ENCODE measurements at places on chromosomes 13 and 19.

- DNase-seq = no peak
These were observed 7.8 kb downstream of the PNMA8A start for GRCh38 chr19:46463516-46463915.

DNA sequence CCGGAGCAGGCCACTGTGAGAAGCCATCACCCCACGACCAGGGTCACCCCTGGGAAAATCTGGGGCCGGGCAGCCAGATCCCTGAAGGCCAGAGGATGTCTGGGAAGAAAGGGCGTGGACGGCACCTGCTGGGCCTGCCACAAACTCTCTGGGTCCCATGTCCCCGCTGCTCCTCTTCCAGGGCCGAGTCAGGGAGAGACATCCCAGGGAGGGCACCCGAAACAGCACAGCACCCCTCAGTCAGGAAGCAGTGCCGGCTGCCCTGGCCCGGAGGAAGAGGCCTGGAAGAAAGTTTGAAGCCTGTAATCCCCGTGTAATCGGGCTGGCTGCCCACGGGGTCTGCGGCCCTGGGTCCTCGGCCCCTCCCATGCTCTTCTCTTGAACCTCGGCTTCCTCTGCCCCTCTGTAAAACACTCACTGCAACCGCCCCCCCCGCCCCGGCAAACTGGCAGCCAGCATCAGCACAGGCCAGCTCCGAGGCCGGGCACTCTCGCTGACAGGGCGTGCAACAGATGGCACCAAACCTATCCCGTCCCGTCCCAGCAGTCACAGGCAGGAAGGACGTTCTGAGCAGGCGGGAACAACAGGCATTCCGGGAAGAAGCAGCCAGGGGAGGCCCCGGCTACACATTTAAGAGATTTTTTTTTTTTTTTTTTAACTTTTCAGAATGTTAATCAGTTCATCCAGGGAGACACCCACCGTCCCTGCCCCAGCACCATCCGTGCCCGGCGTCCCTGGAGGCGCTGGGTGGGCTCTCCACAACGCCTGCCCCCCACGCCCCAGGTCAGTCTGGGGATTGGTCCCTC is 1.5 kb downstream of the SBNO2 start:
- DNase-seq = no peak

- no peak for DNase-seq
These were observed 25.4 kb upstream of the NANOS2 start for GRCh38 chr19:45939792-45940514.

DNA sequence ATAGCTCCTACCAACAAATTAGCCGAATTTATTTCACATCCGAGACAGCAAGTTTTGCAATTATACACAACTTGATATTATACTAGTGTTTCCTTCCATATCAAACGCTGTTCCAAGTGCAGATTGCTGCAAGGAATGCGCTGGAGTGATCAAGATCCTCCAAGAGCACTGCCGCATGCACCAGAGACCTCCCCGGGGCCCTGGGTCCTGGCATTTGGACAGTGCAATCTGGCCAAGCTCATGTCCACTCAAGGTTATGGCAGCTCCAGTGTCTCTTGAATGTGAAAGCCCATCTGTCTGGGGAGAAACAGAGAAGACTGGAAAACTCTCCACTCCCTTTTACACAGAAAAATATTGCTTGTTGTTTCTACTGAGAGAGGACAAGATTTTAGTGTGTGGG is 111.9 kb downstream of the HSPH1 start:
- DNase-seq = no peak

- DNase-seq = no peak
These were observed 561.2 kb upstream of the SLITRK1 start for GRCh38 chr13:84443463-84443862.

- no peak for DNase-seq
These were observed 223.6 kb downstream of the RGCC start for GRCh38 chr13:41680900-41681299.

GRCh38 chr13:96996107-96996506 is 1.8 kb upstream of the OXGR1 start:
- DNase-seq = no peak

DNA sequence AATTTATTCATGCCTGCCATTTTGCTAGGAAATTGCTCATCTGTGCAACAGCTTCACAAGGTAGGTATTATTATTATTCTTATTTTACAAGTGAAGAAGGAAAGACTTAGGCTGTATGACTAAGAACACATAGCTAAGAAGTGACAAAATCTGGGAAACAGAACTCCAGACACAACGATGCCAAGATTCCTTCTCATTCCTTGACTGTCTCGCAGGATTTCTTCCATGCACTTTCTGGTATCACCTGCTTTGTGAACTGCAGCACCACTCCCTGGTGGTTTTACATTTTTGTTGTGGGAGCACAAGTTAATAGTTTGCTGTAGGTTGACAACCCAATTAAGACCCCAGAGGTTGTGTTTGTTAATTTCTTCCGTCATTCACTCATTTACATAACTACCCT is 188.5 kb downstream of the LACC1 start:
- DNase-seq = no peak

- DNase-seq = no peak
These were observed 2.9 kb upstream of the HTR2A start for GRCh38 chr13:46899801-46900200.

- DNase-seq = peak; percentile 20
These were observed 65.2 kb downstream of the DACH1 start for GRCh38 chr13:71801781-71802180.

DNA sequence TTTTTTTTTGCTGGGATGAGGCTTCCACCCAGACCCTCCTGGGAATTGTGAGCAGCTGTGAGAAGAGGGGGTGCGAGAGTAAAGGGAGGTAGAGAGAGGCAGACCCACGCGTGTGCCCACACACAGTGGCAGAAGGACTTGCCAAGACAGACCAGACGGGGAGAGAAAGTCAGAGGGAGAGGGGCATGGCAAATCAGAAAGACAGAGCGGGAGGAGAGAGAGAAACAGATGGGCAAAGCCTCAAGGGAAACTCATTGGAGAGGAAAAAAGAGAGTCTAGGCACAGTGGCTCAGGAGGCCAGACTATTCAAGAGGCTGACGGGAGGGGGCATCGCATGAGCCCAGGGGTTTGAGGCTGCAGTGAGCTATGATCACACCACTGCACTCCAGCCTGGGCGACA is 17.0 kb downstream of the CATSPERG start:
- DNase-seq = no peak

DNA sequence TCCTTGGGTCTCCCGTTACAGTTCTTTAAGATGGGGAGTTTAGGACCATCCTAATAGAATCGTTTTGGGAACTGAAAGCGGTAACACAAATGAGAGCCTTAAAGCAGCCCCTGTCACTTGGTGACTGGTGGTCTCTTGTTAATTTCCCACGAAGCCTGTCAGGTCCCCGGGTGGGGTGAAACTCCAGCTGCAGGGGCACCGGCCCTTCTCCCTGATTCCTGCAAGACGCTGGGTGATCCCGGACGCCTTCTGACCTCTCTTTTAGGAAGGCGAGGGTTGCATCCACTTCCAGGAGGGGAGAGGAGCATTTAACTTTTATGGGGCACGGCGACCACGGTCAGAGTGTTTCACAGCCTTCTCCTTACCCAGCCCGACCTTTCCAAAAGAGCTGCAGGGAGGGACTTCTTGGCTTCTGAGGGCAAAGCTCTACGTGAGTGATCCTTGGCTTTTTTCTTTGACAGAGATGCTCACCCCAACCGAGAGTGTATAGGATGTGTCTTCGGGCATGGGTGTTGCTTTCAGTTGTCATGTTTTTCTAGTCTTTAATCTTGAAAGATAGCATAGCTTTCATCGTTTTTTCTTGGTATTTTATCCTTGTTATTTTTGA is 688 bp downstream of the ZNF225 start:
- no peak for DNase-seq

GRCh38 chr13:46864941-46865340 is 31.9 kb downstream of the HTR2A start:
- DNase-seq = no peak

GRCh38 chr13:26037302-26037701 is 14.5 kb downstream of the SHISA2 start:
- DNase-seq = no peak

GRCh38 chr19:19372656-19373416 is 32.6 kb upstream of the GATAD2A start:
- peak; percentile 80 for DNase-seq

GRCh38 chr13:76455960-76456359 is 430.2 kb downstream of the KCTD12 start:
- DNase-seq = no peak

DNA sequence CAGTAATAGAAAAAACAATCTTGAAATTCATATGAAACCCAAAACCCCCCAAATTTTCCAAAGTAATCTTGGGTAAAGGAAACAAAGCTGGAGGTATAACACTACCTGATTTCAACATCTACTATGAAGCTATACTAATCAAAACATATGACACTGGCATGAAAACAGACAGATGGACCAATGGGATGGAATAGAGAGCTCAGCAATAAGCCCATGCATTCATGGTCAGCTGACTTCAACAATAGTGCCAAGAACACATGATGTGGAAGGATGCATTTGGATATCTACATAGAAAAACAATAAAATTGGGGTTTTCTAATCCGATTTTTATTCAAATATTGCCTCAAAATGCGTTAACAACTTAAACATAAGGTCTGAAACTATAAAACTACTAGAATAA is 32.2 kb upstream of the ZNF766 start:
- DNase-seq = no peak

GRCh38 chr19:50205681-50206138 is 2.3 kb downstream of the MYH14 start:
- DNase-seq = no peak

GRCh38 chr19:38362076-38362945 is 12.1 kb upstream of the PSMD8 start:
- DNase-seq = no peak

GRCh38 chr19:11887234-11887610 is 360 bp upstream of the ZNF69 start:
- DNase-seq = no peak

DNA sequence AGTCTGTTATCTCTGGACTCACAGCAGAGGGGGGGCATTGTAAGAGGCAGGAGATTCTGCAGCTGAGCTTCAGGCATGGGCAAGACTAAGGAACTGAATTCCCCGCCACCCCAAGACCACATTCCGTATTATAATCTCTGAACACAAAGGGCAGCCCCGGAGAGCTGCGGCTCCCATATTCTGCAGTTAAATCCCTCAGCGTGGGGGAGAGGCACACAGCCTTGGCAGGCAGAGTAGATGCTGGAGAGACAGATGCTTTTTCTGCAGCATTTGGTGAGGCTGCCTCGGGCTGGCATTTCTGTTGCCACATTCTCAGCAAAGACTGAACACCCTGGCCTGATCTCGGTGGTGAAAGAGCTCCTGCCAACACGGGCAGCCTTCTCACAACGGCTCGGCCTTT is 12.9 kb downstream of the CHAF1A start:
- DNase-seq = no peak
